Aorta (tissue), 5 donors: ENCODE measurements at places on chromosomes 11 and 22. TPM values are rescaled to one million over a fixed set of nuclear protein-coding genes. Genes with fewer than 3 reads are reported as not detected.
A peak's percentile ranks its signal among the peaks of the same experiment; 100 is the strongest.

DNA sequence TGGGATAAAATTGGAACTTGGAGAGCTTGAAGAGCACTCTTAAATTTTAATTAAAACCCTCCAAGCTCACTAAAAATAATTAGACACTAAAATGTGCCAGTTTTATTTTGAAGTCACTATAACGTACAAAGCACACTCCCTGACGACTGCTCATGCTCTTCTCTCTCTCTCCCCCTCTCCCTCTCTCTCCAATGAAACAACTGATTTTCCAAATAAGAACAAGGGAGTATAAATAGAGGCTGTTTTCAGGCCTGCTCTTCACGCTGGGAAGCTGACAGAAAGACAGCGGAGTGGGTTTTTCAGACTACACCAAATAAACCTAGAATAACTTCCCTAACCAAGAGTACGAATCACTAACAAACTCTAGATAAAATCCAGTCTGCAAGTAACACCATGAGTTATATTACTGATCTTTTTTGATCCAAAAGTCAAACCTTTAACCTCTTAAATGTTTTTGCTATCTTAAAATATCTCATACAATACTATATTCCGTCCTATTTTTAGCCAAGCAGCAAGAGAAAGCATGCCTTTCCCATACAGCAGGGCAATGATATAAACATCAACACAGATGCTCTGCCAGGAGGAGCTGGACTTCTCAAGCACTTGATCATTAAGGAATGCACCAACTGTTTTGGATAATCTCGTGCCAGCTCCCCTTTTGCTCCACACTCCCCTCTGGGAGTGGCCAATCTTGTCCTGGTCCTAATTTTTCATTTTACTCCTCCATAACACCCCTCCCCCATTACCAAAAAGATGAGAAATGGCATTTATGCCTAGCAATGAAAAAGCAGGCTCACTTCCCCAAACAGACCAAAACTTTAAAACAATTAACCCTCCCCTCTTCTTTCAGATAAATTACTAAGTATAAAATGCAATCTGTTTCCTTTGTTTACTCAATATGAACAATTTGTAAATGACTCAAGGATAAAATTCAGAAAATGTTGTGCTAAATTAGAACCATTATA, 116.9 kb downstream of the SOX6 start:
- no peak for DNase-seq

SLC37A2 gene
- total RNA-seq: 11.8 TPM

DNA sequence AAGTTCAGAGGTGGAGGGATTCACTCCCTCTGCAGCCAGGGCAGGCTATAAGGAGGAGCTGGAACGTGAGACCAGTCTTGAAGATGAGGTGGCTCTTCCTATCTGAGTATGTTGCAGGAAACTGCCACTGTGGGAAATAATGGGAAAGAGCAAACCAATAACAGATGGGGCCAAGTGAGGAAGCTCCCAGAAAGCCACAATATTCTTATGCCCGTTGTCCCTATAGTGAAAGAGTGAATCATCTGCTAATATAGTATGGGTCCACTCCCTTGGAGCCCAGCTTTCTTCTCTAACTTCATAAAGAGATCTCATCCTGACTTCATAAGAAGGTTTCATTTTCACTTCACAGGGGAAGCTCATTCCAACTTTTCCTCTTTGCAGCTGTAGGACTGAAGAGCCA, 206.4 kb downstream of the BLID start:
- no peak for DNase-seq

DNA sequence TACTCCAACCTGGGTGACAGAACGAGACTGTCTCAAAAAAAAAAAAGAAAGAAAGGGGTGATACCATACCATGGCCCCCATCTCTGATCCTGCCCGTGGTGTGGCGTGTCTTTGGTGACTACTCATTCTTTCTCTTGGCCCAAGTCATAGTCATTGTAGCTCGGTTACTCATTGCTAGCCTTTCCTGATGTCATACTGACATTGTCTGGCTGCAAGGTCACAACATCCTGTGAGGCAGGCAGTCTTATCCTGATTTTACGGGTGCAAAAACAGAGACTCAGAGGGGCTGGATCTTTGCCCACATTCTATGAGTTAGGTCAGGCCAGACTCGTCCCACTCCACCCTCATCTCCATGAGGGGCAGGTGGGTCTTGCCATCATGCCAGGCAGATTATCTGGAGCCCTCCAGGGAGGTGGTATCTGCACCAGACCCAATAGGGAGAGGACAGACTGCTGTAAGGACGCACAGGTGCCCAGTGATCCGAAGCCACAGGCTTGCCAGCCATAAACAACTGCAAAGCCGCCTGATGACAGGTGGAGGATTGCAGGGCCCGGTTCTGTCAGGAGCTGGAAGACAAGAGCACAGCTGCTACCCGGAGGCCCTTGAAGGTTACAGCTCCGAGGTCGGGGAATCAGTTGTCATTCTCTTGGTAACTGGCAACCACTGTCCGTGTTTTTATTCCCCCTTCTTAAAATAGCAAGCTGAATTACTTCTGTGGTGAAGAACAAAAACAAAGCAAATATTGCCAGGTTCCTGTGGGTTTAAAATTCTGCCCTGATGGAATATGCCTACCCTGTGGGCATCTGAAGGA, 13.8 kb downstream of the TOM1 start:
- DNase-seq: peak; percentile 77

DNA sequence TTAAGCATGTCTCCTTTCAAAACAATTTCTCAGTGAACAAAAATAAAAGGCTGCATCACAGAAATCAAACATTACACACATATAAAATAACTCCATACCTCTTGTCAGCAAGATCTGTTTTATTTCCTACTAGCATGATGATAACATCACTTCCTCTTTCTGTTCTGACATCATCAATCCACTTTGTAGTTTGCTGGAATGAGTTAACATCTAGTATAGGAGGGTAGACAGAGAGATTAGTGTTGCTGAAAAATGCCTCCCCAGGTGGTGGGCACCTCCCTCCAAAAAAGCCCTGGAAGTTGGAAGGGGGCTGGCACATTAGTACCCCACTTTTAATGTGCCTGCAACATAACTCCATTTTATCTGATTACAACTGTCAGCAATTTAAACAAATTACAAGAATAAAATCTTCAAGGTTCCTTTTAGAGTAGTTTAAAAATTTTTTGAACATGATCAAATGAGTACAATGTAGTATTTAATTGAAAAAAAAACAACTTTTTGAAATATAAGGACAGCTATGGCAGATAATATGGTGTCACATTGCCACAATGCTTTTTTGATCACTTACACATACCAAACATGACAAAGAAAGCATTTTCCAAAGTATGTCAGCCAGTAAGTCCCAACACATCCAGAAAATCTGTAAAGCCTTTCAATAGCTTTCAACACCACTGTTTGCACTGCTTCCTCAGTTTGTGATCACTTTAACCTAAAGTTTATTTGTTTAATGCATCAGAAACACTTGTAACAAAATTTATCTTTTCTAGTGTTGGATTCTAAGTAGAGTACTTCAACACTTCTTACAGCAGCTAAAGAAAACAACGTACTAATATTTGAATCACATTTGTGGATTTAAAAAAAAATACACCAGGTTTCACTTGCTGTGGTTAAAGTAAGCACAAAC, 44.5 kb downstream of the RAB6A start:
- no peak for DNase-seq

DNA sequence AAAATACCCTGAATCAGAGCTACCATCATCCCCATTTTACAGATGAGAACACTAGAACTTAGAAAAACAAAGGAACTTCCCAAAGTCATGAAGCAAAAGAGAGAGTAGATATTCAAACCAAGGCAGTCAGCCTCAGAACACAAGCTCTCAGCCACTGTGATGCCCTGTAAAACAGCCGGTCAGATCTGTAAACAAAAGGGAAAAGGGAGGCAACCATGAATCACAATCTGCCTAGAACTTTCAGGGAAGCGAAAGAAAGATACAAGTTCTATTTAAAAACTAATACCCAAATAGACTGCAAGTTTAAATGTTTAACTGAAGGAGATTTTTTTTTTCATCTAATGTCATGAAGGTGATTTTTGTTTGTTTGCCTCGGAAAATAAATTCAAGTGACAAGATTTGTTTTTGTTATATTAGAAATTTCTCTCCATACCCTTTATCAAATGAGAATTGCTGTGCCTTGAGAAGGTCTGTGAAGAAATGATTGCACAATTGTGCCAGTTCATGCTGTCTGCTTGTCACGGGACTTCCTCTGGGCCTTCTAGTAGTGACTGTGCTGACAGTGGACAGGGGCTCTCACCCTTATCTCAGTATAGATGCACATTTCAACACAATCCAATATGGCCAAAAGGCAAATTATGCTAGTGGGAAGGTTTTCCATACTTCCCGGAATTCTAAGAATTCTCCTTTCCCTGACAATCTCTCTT, 11.7 kb downstream of the SAA1 start:
- DNase-seq: peak; percentile 55

DNA sequence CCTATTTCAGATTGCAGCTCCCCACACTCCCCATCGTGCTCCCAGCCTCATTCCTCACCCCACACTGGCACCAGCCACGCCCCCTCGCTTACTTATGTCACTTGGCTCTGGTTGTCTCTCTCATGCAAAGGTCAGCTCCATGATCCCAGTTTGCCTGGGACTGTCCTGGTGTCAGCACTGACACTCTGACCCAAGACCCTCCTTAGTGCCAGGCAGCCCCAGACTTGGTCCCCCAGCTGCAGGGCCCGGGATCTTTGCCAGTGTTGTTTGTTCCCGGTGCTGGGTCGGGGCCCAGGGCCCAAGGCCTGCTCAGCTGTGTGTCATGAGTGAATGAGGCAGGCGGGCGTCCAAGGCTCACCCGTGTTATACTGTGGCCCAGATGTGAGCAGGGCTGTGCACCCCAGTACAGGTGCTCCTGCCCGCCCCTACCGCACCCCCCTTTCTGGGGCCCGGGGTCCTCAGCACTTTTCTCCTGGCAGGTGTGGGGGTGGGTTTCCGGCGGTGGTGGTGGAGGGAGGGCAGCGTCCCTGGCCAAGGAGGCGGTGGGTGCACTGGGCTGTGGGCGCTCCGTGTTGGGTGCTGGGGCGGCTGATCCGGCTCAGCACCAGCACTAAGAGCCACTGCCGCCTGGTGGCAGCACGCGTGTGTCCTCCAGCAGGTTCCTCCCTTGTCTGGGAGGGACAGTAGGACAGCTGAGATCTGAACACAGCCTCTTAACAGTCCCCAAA, 19.5 kb downstream of the IL17REL start:
- peak; percentile 84 for DNase-seq

GRCh38 chr11:9104580-9104979, 13.2 kb upstream of the SCUBE2 start:
- no peak for DNase-seq

DNA sequence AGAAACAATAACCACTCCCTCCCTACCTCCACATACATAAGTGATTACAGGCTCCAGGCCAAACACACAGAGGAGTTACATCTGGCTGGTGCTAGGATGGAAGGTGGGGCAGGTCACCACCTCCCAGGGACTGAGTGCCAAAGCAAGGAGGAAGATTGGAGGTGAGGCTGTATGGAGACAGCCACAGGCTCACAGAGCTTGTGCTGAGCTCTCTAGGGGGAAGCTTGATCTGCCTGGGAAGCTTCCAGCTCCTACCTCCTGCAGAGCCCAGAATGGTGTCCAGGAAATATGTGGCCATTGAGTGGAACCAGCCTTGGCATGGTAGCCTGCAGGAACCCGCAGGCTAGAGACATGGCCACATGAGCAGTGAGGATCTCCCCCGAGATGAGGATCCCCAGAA, 3.6 kb upstream of the MED15 start:
- DNase-seq: no peak

GRCh38 chr11:44049832-44050231, 2.1 kb downstream of the ACCSL start:
- DNase-seq: no peak

GRCh38 chr11:94678236-94678635, 89.9 kb upstream of the AMOTL1 start:
- no peak for DNase-seq

DNA sequence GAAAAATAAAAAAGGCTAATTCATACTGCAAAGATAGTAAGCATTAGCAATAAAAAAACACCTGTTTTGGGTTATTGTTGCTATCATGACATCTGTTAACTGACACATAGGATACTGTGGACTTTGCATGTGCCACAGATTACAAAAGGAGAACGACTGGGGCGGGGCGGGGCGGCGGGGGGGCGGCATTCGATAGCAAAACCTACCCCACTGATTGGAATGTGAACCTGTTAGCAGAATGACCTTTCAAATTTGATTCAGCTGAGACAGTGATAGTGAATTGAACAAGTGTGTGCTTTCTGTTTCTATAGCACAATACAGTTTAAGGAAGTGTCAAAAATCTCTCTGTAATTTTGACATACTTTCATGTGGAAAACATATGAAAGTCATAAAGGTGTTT, 14.9 kb downstream of the MMP20 start:
- DNase-seq: no peak

- no peak for DNase-seq
These were observed 105.0 kb upstream of the RAG2 start for GRCh38 chr11:36703055-36703404.

DNA sequence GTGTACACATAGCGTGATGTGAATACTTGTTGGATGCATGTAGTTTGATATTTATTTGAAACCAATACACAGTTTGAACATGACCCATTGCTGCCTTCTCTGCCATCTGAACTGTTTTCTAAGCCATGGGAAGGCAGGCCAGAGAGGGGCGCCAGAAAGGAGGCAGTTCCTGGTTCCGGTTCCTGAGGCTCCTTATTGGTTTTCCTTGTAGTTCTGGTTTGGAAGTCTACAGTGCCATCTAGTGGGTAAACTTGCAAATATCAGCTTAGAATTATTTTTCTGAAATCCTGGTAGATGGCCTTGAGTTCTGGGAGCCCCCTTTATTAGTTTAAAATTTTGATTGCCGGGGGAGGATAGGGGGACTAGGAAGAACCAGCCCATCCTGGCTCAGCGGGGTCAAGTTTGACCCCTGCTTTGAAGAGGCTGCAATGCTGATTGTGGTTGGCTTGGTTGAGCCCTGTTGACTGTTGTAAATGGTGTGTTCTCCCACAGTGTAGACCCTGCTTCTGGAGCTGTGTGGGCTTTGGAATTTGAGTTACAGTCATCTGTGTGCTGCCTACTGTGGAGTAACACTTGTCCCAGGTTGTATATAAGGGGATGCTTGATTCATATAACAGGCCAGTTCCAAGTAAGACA, 48.4 kb downstream of the GRAMD1B start:
- no peak for DNase-seq

P2RX6 gene
- 0.72 TPM for total RNA-seq

DNA sequence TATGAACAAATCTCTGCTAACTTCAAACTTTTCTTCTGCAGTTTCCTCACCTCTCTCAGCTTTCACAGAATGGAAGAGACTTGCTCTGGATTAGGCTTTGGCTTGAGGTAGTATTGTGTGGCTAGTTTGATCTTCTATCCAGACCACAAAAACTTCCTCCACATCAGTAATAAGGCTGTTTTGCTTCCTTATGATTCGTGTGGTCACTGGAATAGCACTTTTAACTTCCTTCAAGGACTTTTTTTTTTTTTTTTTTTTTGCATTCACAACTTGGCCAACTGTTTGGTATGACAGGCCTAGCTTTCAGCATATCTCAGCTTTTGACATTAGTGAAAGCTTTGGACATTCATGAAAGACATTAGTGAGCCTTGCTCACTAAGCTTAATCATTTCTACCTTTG, 47.5 kb upstream of the LRRC55 start:
- no peak for DNase-seq

GRCh38 chr11:29616611-29617010, 400.2 kb downstream of the KCNA4 start:
- DNase-seq: no peak
